ENCODE measurements at places on chromosomes 3 and 15. TPM values are rescaled to one million over a fixed set of nuclear protein-coding genes. Genes with fewer than 3 reads are reported as not detected.
A peak's percentile ranks its signal among the peaks of the same experiment; 100 is the strongest.

- DNase-seq: no peak
Measured at GRCh38 chr3:24595796-24596195, 101.1 kb upstream of the THRB start.

DNA sequence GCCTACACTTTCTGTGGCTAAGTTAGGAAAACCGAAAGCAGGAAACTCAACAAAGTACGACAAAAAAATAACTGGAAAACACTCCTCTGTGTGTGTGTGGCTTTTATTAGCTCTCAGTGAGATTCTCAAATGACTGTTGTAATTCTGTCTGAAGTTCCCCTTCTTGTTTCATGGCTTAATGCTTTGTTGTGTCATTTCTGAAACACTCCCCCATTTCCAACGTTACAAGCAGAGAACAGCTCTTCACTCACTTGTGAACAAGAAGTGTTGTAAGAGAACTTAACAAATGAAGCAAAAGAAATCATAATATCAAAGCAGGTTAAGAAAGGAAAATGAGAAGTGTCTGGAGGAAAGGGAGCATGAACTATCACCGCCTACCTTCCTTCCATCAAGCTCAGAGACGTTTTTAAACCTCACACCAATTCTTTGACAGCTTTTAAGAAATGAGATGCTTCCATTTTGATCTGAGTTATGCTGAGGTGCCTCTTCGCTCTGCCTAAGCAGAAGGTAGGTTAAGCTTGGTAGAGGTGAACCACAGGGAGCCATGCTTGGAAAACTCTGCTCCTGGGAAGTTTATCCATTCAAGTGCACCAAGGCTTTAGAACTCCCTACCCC is 12.4 kb upstream of the SEC62 start:
- no peak for DNase-seq

DNA sequence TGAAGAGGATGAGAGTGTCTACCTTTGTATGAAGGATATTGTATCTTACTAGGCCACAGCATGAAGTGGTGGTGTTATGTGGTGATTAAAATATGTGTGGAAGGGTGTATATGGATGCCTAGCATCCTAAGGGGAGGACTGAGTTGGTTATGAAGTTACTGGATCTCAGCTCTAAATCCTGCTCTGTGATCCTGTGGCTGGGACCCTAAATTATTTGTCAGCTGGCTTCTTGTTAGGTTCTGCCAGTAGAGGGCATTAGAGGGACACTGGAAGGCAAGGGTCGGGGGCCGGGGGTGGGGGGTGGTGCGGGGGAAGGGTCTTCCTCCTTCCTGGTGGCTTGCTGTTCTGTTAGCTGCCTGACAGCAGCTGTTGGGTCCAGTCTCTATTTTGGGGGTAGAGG is 34.9 kb downstream of the MORF4L1 start:
- DNase-seq: no peak

DNA sequence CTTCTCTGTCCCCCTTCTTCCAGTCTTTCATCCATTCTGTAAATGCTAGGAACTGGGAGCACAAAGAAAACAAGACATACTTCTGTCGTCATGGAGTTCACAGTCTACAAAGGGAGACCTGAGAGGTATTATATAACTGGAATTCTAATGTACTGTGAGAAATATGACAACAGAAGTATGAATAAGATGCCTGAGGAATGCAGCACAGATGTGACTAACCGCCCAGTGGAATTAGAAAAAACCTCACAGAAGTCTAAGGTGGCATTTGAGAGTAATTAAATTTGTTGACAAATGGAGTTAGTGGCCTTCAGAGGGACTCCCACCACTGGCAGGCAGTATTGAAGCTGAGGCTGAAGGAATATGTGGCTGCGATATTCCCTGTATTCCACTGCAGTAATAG is 168.5 kb upstream of the FAM3D start:
- no peak for DNase-seq

DNA sequence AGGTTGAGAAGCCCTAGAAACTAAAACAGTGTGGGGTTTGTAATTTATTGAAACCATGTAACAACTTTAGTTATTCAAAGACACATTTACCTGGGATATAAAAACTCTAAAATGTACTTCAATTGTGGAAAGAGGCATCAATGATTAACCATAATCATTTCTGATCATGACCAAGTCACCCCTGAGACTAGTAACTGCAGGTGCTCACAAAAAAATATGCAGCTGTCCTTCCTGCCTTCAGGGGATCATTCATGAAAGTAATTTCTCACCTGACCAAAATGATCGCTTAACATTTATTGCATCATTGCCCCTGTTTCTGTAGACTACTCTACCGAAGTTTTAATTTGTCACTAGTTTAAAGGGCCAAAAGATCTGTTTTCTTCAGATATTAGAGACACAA is 9.0 kb downstream of the ACP3 start:
- no peak for DNase-seq

TSEN2 gene
- total RNA-seq: 26.8 TPM

CHRM5 gene
- 0.81 TPM for total RNA-seq

DNA sequence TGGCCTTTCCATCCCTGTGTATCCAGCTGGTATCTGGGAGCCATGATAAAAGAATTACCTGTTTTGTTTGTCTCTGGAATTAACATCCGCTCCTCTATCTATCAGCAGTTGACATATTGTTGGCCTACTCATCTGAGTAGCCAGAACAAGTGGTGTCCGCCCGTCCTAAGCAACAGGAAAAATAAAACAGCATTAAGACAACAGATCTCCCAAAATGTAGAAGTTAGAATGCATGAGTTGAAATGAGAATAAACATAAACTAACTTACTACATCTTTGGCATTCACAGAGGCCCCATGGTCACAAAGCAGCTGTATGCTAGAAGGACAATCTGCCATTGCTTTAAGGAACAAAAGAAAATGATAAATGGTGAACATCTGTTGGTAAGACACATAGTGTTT is 75.9 kb downstream of the UACA start:
- DNase-seq: no peak

DNA sequence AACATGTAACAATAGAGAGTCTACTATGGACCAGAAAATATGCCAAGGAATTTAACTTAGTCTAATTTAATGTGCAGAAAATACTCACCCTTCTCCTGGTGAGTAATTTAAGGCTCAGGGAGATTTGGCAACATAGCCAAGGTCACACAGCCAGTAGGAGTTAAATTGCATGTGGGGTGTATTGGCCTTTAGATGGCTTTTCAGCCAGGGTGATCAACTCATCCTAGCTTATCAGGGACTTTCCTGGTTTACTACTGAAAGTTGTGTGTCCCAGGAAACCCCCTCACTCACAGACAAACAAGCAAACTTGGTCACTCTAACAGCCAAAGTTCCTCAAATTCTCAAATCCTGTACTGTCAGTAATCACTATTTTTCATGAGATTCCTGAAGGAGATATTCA is 2.6 kb upstream of the SLC9A9 start:
- DNase-seq: no peak

- no peak for DNase-seq
Measured at GRCh38 chr3:155809181-155809580, 3.1 kb upstream of the C3orf33 start.

- DNase-seq: no peak
Measured at GRCh38 chr3:77414881-77415280, 375.0 kb downstream of the ROBO2 start.

GRCh38 chr3:126547721-126548120 is 11.0 kb downstream of the C3orf22 start:
- no peak for DNase-seq

DNA sequence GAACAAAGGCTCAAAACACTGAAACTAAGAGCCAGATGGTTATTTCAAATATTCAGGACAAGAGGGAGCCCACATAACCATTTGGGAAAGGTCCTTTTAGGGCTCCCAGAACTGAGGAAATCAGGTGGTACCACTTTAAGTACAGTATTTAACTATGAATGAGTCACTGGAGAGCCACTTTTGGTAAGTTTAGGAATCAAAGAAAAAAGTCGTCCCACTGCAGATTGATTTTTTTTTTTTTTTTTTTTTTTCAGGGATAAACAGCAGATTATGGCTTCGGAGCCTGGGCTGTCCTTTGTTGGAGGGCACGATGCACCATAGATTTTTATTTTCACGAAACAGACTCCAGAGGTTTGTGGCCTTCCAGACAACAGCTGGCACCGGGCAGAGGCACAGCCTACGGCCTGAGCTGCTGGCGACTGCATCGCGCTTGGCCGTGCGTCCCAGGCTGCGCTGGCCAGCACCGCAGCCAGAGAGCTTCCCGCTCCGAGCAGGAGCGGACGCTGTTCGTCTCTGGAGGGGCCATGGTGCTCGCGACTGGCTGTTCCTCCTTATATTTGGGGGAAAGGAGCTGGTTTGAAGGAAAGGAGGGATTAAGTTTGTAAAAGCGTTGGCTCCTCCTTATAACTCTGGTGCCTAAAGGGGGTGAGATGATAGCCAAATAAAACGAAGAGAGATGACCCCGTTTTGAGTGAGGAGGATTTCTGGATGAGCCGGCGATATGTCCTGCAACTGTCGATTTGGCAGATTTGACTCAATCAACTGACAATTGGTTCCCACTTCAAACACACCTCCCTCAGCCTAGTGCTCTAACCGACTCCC is 152.9 kb upstream of the GOLIM4 start:
- DNase-seq: peak; percentile 26

AHSG gene
- 0.81 TPM for total RNA-seq

DNA sequence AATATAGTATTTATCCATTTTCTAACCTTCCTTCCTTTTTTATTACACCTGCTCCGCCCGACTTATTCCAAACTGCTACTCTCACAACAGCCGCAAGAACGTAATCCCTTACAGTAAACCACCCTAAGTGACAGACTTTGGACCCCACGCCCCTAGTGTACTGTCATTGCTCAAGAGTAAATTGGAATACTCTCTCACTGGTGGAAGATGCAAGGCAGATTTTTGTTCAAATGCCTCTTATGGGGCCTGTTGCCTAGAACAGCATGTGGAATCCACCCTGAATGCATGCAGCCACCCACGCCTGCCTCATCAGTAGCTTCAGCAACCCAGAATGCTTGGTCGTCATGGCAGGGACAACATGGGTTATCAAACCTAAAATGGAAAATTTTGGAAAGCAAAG is 226.2 kb upstream of the ST8SIA2 start:
- DNase-seq: no peak

IFT122 gene
- 168 TPM for total RNA-seq

GRCh38 chr3:39869890-39870289 is 60.5 kb downstream of the MYRIP start:
- DNase-seq: no peak

DNA sequence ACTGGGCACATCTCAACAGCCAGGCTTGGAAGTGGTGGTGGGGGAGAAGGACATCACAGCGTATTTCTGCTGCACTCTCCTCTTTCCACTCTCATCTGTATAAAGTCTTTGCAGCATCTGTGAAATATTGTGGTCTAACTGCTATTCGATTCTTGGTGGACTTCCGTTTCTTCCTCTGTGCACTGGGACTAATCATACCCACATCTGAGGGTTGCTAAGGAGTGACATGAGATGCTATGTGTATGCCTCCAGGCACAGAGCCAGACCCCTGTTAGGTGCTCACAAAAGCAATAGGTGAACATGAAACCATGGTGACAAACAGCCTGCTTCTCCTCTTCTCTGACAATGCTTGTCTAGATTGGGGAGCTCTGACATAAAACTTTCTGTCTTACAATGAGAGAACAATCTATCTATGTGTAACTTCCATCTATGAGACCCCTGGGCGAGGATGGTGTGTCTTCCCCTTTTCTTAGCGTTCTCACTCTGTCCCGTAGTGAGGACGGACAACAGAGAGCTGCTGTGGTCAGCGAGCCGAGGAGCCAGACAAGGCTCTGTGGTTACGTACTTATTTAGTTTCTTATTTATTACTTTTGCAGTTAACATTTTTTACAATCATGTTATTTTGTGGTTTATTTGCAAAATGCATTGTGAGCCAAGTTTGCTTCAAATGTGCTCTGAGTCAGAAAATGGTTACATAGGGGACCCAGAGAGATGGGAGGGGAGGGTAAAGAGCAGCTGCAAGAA is 196.7 kb upstream of the TPRG1 start:
- no peak for DNase-seq

DNA sequence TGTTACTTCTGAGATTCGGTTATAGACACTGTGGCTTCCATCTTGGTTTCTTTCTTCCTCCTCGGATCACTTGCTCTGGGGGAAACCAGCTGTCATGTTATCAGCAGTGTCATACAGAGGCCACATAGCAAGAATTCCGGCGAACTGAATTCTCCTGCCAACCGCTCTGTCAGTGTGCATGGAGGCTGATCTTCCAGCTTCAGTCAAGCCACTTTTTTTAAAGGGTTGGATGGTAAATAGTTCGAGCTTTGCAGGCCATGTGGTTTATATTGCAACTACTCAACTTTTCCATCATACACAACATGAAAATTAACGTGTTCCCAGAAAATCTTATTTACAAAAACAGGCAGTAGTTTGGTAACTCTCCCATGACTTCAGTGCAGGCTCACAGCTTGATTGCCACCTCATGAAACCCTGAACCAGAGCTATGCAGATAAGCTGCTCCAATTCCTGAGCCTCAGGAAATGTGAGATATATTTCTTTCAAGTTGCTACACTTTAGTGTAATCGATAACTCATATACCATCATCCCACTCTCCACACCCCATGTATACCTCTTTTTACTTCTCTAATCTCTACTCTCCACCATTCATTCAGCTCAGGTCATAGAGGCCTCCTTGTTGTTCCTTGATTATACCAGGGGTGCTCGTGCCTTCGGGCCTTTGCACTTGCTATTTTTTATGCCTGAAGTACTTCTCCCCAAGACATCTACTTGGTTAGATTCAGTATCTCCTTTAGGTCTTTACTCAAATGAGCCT is 7.2 kb downstream of the RPL22L1 start:
- DNase-seq: no peak

DNA sequence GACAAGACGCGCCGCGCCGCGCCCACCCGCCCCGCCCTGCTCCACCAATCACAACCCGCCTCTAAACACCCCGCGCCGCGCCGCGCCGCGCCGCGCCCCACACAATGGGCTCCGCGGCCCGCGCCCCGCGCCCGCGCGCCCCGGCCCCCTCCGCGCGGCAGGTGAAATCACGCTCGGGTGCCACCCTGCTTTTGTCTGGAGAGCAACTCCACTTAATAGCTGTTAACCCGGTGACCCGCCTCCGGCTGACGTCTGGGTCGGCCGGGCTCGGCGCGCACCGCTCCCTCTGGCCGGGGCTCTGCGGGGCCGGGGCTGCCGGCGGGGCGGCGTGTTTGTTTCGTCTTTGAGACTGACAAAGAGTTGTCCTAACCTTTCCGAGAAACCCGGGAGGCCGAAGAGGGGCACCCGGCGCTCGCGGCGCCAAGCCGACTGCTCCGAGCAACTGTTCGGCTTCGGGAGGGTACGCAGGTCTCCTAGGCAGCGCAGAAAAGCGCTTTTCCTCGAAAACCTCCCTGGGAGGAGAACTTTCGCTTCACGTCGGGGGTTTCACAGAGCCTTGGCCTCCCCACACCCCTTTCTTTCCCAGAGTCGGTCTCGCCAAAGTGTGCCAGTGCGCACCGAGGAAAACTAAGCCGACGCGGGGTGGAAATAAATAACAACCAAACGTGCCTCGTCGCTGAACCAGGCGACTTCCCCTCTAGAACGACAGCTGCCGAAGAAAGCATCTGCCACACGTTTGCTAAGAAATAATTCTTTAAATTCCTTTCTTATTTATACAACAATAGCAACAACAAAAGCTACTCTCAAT is 518.4 kb downstream of the FOXP1 start:
- peak; percentile 65 for DNase-seq

RPP25 gene
- 6.5 TPM for total RNA-seq

- DNase-seq: no peak
Measured at GRCh38 chr3:14378415-14378814, 24.0 kb upstream of the SLC6A6 start.

All from testis (tissue), 5 donors.